ENCODE measurements at places on chromosomes 1 and 21. TPM values are rescaled to one million over a fixed set of nuclear protein-coding genes. Genes with fewer than 3 reads are reported as not detected.
A peak's percentile ranks its signal among the peaks of the same experiment; 100 is the strongest.

- DNase-seq: no peak
These were observed 128.8 kb downstream of the PRDM16 start for GRCh38 chr1:3197781-3198316.

- no peak for DNase-seq
These were observed 32.1 kb upstream of the HSPA13 start for GRCh38 chr21:14414932-14415508.

DNA sequence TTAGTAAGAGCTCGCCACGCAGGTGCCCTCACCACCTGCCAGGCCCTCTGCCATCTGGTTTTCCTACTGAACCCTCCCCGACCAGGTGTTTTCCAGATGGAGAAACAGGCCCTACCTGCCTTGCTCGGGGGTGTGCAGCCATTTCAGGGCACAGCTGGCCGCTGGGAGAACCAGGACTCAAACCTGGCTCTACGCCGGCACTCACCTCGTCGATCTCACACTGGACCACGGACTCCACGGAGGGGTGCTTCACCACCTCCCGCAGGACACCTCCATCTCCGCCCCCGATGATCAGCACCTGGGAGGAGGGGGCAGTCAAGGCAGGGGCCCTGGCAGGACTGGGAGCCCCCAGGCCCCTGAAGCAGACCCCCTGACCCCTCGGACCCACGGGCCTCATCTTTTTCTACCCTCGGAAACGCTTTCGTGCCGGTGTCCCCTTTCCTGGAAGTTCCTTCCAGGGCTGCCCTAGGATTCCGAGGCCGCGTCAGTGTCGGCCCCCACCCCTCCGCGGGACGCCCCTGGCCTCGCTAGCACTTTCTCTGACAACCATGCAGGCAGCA lies 1.1 kb downstream of the SRM start:
- DNase-seq: no peak

GRCh38 chr1:175192111-175192629 lies 406 bp downstream of the KIAA0040 start:
- no peak for DNase-seq

DNA sequence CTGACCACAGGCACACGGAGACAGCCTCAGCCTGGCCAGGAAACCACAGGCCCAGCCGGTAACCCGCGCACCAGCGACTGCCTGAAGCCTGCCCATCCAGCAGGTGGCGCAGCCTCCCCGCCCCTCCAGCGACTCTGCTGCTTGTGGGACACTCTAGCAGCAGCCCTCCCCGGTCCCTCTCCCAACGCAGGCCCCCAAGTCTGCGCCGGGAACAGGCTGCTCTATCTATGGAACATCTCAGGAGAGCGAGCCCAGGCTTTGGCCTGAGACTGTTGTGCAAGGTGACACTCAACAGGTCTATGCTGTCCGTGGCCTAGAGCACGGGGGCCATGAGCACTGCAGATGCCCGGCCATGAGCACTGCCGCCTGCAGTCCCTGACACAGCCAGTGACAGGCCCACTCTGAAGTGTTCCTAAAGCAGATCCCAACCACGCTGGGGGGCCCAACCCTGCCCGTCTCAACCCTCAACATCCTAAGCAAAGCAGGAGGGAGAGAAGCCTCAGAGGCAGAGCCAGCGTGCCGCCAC lies 28.4 kb downstream of the WDR4 start:
- no peak for DNase-seq

GRCh38 chr1:8355439-8356255 lies 37.7 kb downstream of the SLC45A1 start:
- DNase-seq: no peak

- DNase-seq: no peak
These were observed 6.4 kb upstream of the MYBPHL start for GRCh38 chr1:109312978-109313775.

GRCh38 chr1:48683839-48684238 lies 92.9 kb downstream of the BEND5 start:
- no peak for DNase-seq

DNA sequence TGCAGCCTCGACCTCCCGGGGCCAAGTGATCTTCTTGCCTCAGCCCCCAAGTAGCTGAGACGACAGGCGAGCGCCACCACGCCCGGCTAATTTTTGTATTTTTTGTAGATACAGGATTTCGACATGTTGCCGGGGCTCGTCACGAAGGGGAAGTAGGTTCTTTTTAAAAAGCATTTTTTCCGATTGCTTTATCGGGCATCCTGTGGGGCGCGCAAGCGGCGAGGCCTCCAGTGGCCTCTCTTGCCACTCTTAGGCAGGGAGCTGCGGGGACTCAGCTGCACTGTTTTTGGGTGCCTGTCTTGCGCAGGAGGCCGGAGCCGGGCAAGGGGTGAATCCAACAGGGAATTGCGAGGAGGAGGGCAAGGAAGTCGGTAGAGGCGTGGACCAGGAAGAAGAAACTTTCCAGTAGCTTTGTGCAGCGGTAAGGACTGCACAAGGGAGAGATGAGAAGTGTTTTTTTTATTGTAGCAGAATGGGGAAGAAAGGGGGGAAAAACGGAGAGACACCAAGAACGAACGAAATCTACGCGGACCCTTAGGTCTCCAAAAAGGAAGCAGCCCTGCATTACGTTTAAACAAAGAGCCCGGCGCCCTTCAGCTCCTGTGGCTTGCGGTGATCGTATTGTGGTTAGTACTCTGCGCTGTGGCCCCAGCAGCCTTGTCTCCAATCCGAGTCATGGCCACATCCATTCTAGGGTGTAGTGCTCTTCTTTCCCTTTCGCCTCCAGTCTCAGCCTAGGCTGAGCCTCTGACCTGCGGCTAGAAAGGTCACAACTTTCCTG lies 164.8 kb downstream of the PPIAL4G start:
- DNase-seq: peak; percentile 77

DNA sequence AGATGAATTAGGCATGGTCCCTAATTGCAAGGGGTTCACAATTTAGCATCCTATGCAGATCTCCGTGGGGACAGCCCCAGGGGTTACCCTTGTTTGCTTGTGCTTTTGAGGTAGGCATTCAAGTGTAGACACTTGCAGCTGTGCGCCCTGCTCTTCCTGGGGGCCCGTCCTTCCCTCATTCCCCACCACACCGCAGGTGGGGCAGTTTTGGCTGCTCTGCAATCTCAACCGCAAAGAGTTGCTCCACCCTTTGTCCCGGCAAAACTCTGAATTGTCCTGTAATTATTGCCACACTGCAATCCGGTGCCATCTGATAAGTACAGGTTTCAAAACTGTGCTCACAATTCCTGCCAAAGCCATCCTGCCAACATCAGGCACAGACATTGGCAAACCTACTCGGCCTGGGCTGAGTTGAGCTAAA lies 65.4 kb upstream of the LYST start:
- DNase-seq: no peak

GRCh38 chr1:15273274-15273673 lies 26.3 kb downstream of the FHAD1 start:
- no peak for DNase-seq

DNA sequence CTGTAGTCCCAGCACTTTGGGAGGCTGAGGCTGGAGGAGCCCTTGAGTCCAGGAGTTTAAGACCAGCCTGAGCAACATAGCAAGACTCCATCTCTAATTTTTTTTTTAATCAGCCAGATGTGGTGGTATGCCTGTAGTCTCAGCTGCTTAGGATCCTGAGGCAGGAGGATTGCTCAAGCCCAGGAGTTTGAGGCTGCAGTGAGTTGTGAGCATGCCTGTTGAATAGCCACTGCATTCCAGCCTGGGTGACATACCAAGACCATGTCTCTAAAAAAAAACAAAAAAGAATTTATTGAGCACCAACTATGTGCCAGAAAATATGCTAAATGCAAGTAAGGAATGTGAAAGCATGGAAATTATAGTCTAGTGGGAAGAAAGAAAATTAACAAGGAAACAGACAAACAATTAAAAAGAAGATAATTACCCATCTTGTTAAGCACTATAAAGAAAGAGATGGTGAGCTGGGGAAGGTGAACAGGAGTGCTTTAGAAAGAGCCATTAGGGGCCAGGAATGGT lies 104.0 kb upstream of the ZNF678 start:
- DNase-seq: no peak

- no peak for DNase-seq
These were observed 528.1 kb downstream of the DPYD start for GRCh38 chr1:97392701-97393100.

DNA sequence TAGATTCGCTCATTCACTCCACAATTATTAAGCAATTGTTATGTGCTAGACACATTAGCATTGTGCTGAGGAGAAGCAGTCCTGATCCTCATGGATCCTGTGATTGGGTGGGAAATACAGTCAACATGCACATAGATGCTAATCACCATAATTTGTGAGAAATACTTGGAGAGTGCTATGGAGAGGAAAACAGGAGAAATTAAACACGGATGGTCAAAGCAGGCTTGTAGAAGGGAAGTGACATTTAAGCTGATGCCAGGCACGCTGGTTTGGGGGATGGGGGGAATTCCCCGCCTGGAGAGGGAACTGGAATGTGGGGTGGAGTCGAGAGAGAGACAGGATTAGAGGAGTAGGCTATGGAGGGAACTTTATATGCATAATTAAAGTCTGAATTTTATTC lies 52.2 kb upstream of the L1TD1 start:
- DNase-seq: no peak

DNA sequence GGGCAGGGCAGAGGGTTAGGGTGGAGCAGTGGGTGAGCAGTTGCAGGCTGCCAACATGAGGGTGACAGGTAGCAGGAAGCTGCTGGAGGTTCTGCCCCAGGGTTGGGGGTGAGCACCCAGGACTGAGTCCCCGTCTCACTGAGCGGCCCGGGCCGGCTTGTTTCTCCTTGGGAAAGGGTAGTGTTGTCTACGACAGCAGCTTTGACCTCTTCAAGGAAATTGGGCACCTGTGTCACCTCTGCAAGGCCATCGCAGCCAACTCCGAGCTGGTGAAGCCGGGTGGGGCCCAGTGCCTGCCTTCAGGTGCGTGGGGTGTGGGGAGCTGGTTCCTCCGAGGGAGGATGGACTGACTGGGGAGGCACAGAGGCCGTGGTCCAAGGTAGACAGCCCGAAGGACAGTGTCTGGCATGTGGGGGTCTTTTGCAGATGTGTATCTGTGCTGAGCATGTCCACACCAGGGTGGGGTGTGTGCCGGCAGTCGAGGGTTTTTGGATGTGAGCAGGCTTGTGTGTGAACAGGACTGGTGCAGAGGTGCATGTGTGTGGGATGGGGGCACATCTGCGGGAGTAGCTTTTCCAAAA lies 51.9 kb downstream of the DISP3 start:
- no peak for DNase-seq

DNA sequence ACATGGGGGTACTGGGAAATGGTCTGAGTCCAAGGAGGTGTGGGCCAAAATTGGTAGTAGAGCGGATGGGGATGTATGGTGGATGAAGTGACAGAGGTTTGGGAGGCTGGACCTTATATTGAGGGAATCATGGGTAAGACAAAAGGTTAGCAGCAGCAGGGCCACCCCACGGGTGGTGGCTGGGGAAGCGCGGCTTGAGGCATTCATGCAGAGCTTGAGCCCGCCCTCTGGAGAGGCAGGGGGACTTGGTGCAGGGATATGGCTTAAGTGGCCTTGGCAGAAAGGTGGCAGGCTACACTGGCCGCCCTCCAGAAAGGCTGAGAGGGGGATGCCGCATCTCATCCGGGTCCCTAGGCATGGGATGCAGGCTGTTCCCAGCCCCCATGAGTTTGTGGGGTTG lies 31.5 kb downstream of the HMGB4 start:
- no peak for DNase-seq

DNA sequence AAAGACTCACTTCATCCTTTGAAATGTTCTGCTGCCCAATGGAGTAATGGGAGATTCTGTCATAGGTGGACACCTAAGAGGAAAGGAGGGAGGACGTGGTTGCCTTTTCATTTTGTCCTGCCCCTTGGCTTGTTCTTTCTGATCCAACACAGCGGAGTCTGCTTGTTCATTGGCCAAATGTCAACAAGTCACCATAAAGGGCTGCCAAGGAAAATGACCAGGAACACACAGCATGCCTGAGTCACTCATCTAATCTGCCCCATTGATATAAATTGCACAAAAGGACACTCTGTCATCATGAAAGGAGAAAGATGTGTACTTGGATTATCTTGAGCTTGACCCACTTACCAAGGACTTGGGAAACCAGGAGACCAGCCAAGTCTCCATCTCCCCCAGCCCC lies 422.9 kb downstream of the SETD4 start:
- no peak for DNase-seq

DNA sequence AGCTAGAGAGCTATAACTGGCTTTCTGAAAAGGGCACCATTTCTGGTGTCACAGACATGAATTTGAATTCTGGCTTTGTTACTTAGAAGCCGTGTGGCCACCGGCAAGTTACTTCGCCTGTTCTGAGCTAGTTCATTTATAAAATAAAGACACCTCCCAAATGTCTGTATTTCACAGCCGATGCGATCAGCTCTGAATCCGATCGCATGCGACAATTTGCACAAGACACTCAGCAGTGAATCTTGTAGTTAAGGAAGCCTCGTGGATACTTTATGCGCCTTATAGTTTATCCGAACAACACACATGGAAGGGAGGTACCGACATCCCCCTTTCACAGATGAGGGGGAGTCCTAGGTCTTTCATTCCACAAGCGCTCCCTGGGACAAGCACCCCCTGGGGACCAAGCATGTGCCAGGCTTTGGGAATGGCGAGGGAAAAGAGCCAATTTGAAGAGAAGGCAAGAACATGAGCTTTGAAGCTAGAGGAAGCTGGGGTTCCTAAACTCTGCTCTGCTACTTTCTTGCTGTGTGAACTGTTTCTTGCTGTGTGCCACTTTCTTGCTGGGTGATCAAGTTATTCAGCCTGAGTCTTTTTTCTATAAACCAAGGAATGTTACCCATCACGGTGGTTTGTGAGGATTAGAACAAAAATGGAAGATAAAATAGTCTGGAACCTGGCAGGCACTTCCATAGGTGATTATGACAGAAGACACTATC lies 3.9 kb downstream of the ID3 start:
- no peak for DNase-seq

DNA sequence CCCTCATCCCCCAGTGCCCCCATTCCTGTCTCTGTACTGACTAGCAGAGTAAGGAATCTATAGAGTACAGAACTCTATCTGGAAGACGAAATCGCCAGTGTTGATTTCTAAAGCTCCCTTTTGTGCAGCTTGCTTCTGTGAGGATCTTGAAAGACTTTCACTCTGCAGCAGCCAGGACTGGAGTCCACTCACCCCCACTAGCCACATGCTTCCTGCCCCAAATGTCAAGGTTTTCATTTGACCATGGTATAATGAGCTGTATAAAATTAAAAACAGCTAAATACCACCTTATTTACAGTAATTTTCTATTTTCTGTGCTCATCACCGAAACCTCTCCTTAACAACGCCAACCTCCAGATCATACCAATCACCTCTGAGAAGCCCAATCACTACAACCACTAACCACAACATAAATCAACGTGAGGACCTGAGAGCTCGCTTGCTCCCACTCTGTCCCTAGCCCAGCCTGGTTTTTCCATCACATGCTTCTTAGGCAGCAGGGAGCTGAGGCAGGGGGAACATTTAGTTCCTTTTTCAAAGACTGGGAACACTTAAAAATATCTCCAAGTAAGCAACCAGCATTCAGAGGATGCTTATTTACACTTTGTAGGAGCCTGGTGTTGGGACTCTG lies 56.1 kb upstream of the IRF2BP2 start:
- DNase-seq: no peak

- peak; percentile 58 for DNase-seq
These were observed 607 bp downstream of the BTG3 start for GRCh38 chr21:17612023-17612564.

The ANKRD34A gene
- total RNA-seq: 1.4 TPM

The IL19 gene
- total RNA-seq: not detected

The CRYBG2 gene
- total RNA-seq: 2.5 TPM

The GBP7 gene
- total RNA-seq: not detected

The OR2L3 gene
- not detected for total RNA-seq

The KRTAP19-3 gene
- not detected for total RNA-seq

The IGSF9 gene
- total RNA-seq: not detected

The GSTM1 gene
- 34.7 TPM for total RNA-seq
